ENCODE measurements at places on chromosomes 2 and 18. TPM values are rescaled to one million over a fixed set of nuclear protein-coding genes. Genes with fewer than 3 reads are reported as not detected.

- no peaks in the 10 kb centered on the region for H3K36me3 ChIP-seq
- H3K27me3 ChIP-seq = no peaks in the 10 kb centered on the region
- H3K27ac ChIP-seq = no peak overlapping the region
- H3K4me1 ChIP-seq = no peaks in the 10 kb centered on the region
- no peak overlapping the region for H3K4me3 ChIP-seq
Measured at GRCh38 chr2:122795763-122796162, 1040.3 kb downstream of the TSN start.

DNA sequence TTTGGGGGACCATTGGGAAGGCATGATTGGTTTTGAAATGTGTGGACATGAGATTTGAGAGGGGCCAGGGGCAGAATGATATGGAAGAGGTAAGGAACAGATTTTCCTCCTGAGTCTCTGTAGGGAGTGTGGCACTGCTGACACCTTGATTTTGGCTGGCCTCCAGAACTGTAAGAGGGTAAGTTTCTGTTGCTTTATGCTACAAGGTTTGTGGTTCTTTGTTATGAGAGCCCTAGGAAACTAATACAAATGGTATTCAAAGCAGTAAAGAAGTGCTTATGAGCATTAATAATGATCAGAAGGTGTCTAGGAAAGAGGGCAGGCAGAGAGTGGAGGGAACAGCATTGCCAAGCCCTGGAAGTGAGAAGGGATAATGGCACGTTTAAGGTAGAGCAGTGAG, 574.3 kb upstream of the NXPH2 start:
- no peak overlapping the region for H3K27ac ChIP-seq
- no peak overlapping the region for H3K4me3 ChIP-seq
- no peaks in the 10 kb centered on the region for H3K4me1 ChIP-seq
- no peaks in the 10 kb centered on the region for H3K36me3 ChIP-seq
- H3K27me3 ChIP-seq = no peaks in the 10 kb centered on the region

- no peaks in the 10 kb centered on the region for H3K4me1 ChIP-seq
- no peaks in the 10 kb centered on the region for H3K36me3 ChIP-seq
- H3K27me3 ChIP-seq = no peaks in the 10 kb centered on the region
Measured at GRCh38 chr2:182432051-182432450, 5.2 kb upstream of the PDE1A start.

DNA sequence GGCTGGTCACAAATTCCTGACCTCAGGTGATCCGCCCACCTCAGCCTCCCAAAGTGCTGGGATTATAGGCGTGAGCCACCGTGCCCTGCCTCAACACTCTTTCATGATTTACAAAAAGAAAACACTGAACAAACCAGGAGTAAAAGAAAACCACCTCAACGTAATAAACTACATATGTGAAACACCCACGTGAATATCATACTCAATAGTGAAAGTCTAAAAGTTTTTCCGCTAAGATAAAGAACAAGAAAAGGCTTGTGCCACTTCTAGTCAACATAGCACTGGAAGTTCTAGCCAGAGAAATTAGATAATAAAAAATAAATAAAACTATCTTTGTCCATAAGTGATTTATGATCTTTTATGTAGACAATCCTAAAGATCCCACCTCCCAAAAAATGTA, 68.5 kb downstream of the ROCK2 start:
- no peaks in the 10 kb centered on the region for H3K36me3 ChIP-seq
- H3K27me3 ChIP-seq = no peaks in the 10 kb centered on the region

GRCh38 chr2:241598487-241598886, 38.5 kb downstream of the THAP4 start:
- no peak for DNase-seq
- peaks cover 10% of the 10 kb centered on the region for H3K36me3 ChIP-seq
- H3K4me3 ChIP-seq = no peak overlapping the region

- no peak overlapping the region for H3K27ac ChIP-seq
- peaks cover 17% of the 10 kb centered on the region for H3K4me1 ChIP-seq
- no peak for DNase-seq
- H3K4me3 ChIP-seq = no peak overlapping the region
- no peaks in the 10 kb centered on the region for H3K36me3 ChIP-seq
- no peaks in the 10 kb centered on the region for H3K27me3 ChIP-seq
Measured at GRCh38 chr2:36415381-36416022, 59.9 kb downstream of the CRIM1 start.

DNA sequence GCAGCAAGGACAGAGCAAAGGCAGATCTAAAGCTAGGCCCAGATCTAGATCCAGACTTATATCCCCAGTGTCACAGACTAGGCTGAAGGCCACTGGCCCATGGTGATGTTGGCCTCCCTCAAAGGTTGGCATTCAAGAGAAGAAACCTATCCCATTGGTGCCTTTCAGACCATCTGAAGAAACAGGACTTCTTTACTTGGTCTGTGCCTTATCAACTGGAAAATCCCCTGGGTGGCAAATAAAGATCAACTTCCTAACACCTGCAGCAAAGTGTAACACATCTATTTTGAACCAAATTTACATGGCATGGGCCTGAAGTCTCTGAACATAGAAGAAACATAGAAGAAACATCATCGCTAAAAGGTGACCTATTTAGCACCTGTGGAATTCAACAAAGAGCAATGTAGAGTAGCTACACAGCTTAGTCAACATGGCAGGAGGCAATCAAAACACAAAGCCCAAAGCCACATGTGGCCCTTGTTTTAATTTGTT, 35.8 kb downstream of the METTL4 start:
- DNase-seq = no peak
- H3K4me3 ChIP-seq = no peak overlapping the region
- H3K27ac ChIP-seq = no peak overlapping the region
- H3K27me3 ChIP-seq = no peaks in the 10 kb centered on the region
- H3K4me1 ChIP-seq = peaks cover 7% of the 10 kb centered on the region
- H3K36me3 ChIP-seq = no peaks in the 10 kb centered on the region

DNA sequence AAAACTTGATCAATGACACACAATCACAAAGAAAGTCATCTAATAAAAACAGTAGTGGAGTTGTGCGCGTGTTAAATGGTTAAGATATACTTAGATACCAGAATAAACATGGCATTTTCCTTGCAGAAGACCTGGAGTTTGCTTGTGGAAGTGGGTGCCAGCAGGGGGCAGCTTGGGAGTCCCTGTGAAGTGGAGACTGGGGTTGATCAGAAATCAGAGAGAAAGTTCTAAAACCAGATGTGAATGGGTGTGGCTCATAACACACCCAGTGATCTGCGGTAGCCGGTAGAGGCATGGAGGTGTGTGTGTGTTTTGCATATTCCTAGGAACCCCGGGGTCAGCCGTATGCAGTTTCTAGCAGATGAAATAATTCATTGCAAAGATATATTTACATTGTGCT, 300.1 kb upstream of the TRIB2 start:
- H3K4me1 ChIP-seq = peaks cover 11% of the 10 kb centered on the region
- no peak overlapping the region for H3K4me3 ChIP-seq
- H3K27me3 ChIP-seq = no peaks in the 10 kb centered on the region

GRCh38 chr2:80078290-80079036, 226.1 kb downstream of the LRRTM1 start:
- no peak overlapping the region for H3K4me3 ChIP-seq
- H3K36me3 ChIP-seq = no peaks in the 10 kb centered on the region
- DNase-seq = no peak
- no peak overlapping the region for H3K27ac ChIP-seq
- no peaks in the 10 kb centered on the region for H3K4me1 ChIP-seq
- H3K27me3 ChIP-seq = no peaks in the 10 kb centered on the region

The B4GALT6 gene
- total RNA-seq = 17.7 TPM

The TWIST2 gene
- 2.5 TPM for total RNA-seq

The ANKRD23 gene
- total RNA-seq = 2.5 TPM

The STPG4 gene
- 0.64 TPM for total RNA-seq

The MC4R gene
- not detected for total RNA-seq

The UPP2 gene
- total RNA-seq = not detected

All from astrocyte (in vitro differentiated cells and primary cell).